Adipose tissue (tissue), 3 donors: ENCODE measurements at places on chromosomes 5 and 9. TPM values are rescaled to one million over a fixed set of nuclear protein-coding genes. Genes with fewer than 3 reads are reported as not detected.

Gene SV2C
- polyA plus RNA-seq, result 0.05 TPM

Gene CEP120
- polyA plus RNA-seq, result 4.5 TPM

Gene ABLIM3
- polyA plus RNA-seq, result 148 TPM

Gene PCDHB12
- 1.2 TPM for polyA plus RNA-seq

Gene CAMK2A
- polyA plus RNA-seq, result 0.06 TPM

Gene DOCK2
- polyA plus RNA-seq, result 7.0 TPM

Gene NCS1
- polyA plus RNA-seq, result 3.9 TPM

Gene ISL1
- 1.5 TPM for polyA plus RNA-seq

Gene HTR1A
- polyA plus RNA-seq, result not detected

Gene SPATA6L
- polyA plus RNA-seq, result 1.1 TPM

Gene UNC5A
- polyA plus RNA-seq, result 0.51 TPM

Gene DMRT3
- polyA plus RNA-seq, result 0.79 TPM

Gene IGFBPL1
- polyA plus RNA-seq, result 0.30 TPM

Gene SPINK6
- polyA plus RNA-seq, result not detected

Gene ZNG1A
- polyA plus RNA-seq, result 24.3 TPM

Gene PCDHA8
- 0.01 TPM for polyA plus RNA-seq

Gene FBP2
- polyA plus RNA-seq, result not detected

Gene COL15A1
- polyA plus RNA-seq, result 7.5 TPM

Gene IL6ST
- polyA plus RNA-seq, result 61.9 TPM

Gene PHF24
- 0.03 TPM for polyA plus RNA-seq

Gene HRH2
- polyA plus RNA-seq, result 4.7 TPM

Gene LCP2
- polyA plus RNA-seq, result 21.0 TPM

Gene PFN3
- not detected for polyA plus RNA-seq

Gene ALAD
- 40.1 TPM for polyA plus RNA-seq

Gene TIMD4
- 1.00 TPM for polyA plus RNA-seq

Gene PTGS1
- polyA plus RNA-seq, result 8.3 TPM

Gene DND1
- 1.4 TPM for polyA plus RNA-seq

Gene MLANA
- polyA plus RNA-seq, result not detected

Gene TBCA
- polyA plus RNA-seq, result 197 TPM

Gene OR4F3
- not detected for polyA plus RNA-seq

Gene SLC30A5
- 17.2 TPM for polyA plus RNA-seq

Gene TRAF1
- polyA plus RNA-seq, result 2.4 TPM

Gene NDUFS4
- polyA plus RNA-seq, result 114 TPM

Gene INIP
- polyA plus RNA-seq, result 7.3 TPM

Gene COL27A1
- polyA plus RNA-seq, result 9.3 TPM

Gene PRLR
- polyA plus RNA-seq, result 0.11 TPM

Gene KIAA0825
- 1.7 TPM for polyA plus RNA-seq

Gene LRRC26
- polyA plus RNA-seq, result 0.40 TPM

Gene GPR21
- polyA plus RNA-seq, result 0.37 TPM

Gene LHX3
- polyA plus RNA-seq, result 0.02 TPM

Gene WDR31
- 1.3 TPM for polyA plus RNA-seq

Gene RASGEF1C
- not detected for polyA plus RNA-seq

Gene NR5A1
- polyA plus RNA-seq, result not detected

Gene PCDHGA8
- 0.45 TPM for polyA plus RNA-seq

Gene IFNA4
- polyA plus RNA-seq, result not detected

Gene IL9
- polyA plus RNA-seq, result not detected

Gene TMEM250
- 25.9 TPM for polyA plus RNA-seq

Gene SHISAL2B
- polyA plus RNA-seq, result 7.0 TPM

Gene MYOZ3
- polyA plus RNA-seq, result 0.06 TPM

Gene NRARP
- polyA plus RNA-seq, result 5.9 TPM

Gene ANKRD18B
- 0.22 TPM for polyA plus RNA-seq

Gene GAPVD1
- polyA plus RNA-seq, result 6.2 TPM

Gene FCN1
- polyA plus RNA-seq, result 7.0 TPM

Gene TRIM36
- polyA plus RNA-seq, result 0.45 TPM

Gene IFNK
- polyA plus RNA-seq, result not detected
